ENCODE measurements at places on chromosomes 2 and 18.

DNA sequence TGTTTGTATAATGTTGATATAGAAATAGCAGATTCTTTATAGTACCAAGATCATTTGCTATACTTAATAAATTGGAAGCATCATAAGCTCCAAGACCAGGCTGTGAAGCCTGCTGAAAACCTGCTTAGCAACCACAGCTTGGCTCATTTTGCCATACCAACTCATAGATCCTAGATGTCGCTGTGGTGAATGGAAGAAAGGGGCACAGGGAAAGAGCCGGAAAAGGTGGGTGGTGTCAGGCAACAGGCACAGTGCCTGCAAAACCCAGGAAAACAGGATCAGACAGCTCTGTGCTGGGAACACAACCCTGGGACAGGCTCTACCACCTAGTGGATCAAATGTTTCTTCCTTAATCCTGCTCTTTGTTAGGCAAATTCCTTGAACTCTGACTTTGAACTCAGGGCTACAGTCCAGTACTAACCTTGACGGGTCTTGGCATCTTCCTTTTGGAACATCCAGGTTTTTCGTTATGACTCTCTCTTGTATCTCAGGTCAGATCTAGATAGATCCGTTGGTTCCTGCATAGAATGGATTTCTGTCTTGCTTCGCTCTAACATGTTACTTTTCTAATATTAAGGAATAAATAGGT, 31.6 kb downstream of the TWSG1 start:
- DNase-seq = no peak

DNA sequence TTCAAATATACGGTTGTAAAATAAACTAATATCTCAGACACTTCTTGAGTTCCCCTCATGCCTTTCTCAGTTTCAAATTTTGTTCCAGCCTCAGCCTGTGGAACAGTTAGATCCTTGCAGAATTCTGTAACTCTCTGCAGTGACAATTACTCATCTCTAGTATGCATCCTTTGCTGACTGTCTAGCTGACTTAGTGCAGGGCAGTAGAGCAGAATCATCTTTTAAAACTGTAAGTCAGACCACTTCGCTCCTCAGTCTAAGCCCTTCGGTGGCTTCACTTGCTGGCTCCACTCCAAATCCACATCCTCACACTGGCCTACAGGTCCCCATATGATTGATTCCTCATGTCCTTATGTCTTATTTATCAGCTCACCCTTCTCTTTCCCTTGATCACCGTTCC, 164.1 kb upstream of the ZSWIM2 start:
- no peak for DNase-seq

DNA sequence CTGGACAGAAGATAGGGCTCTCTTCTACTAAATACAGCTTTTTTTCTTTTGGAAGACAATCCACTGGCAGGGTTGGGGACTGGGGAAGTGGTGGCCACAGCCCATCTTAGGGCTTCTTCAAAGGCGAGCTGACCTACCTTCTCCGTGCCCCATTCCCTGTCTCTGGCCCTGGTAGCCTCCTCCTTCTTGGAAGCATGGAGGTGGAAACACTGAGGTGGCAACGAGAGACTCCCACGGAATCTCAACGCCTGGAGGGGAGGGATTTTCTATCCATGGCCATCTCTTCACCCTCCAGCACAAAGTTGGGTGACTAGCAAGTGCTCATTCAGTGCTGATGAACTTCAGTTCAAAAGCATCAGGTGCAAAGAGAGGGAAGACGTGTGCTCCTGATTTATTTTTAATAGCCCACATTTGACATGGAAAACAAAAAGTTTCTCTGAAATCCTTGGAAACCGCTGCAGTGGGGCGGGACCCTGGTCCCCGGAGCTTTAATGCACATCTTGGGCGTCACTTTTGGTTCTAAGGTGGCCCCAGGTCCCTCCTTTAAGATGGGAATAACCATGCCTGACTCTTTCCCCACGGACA, 633 bp upstream of the ARMC9 start:
- no peak for DNase-seq

GRCh38 chr2:131035826-131036231, 57.4 kb downstream of the FAM168B start:
- DNase-seq = no peak

DNA sequence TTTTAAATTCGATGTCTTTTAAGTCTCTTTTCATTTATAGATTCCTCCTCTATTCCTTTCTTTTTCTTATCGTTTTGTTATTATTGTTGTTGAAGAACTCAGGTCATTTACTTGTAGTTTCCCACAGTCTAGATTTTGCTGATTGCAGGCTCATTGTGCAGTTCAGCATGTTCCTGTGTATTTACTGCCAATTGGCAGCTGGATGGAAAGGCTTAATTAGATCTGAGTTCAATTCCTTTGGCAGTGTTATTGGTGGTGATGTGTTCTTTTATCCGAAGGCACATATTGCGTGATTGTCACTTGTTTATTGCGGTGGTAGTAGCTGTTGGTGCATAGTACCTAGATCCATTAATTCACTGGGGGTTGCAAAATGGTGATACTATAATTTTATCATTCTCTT, 180.7 kb downstream of the BABAM2 start:
- no peak for DNase-seq

All from hematopoietic multipotent progenitor cell treated with erythropoietin and hydrocortisone succinate and interleukin-3 and kit ligand, for 6 days (in vitro differentiated cells).